ENCODE measurements at places on chromosomes 16 and 17. TPM values are rescaled to one million over a fixed set of nuclear protein-coding genes. Genes with fewer than 3 reads are reported as not detected.

DNA sequence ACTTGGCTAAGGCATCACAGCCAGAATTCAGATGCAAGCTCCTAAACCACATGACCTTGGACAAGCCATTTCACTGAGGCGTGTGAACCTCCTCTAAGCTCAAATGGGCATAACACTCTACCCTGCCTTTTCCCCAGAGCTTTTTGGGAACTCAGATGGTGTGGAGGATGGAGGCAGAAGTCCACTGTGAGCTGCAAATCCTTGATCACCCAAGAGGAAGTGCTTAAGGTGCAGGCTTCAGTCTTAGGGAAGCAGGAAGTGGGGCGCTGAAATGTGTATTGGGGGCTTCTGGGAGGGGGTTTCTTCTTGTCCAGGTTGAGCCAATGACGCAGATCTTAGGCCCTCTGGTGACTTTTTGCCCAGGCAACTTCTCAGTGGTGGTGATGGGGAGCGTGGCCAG is 12.9 kb downstream of the CIITA start:
- no peak for DNase-seq

GRCh38 chr17:72409405-72410002 is 288.7 kb downstream of the SOX9 start:
- no peak for DNase-seq

DNA sequence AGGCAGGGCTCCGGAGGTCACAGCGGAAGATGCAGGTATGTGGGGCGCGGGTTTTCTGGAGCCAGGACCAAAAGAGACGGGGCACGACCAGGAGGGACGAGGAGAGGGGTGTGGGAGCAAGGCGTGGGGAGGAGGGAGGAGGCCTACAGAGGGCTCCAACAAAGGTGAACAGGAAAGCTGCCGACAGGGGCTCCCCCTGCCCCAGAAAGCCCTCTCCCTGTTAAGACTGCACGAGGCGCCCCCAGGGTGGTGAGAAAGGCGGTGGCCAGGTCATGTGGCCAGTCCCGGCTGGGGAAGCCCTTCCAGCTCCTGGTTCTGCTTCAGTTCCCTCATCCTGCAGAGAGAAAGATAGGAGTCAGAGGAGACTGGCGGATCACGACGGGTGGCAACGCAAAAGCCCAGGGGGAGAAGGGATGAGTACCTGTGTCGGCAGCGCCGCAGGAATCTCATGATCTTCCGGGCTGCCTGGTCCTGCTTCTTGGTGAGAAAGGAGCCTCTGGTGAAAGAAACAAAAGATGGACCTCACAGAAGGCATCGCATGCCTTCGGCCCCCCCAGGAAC is 949 bp upstream of the SPAG7 start:
- no peak for DNase-seq

- no peak for DNase-seq
Observed at GRCh38 chr17:8910969-8911604, 43.6 kb upstream of the PIK3R6 start.

GRCh38 chr16:68081861-68082628 is 3.1 kb upstream of the NFATC3 start:
- no peak for DNase-seq

The RGS9 gene
- total RNA-seq, result 0.71 TPM

Data from SK-MEL-5 (cell line).